ENCODE measurements at places on chromosomes 5 and 9.

DNA sequence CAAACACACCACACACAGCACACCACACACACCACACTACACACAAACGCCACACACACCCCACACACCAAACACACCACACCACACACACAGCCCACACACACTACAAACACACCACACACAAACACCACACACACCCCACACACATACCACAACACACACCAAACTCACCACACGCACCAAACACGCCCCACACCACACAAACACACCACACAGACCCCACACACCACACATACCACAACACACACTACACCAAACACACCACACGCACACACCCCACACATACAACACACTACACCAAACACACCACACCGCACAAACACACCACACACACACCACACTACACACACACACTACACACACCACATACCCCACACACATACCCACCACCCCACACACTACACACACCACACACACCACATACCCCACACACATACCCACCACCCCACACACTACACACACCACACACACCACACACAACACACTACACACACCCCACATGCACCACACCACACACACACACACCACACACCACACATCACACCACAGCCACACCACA, 151.2 kb downstream of the ERCC6L2 start:
- DNase-seq, result no peak

GRCh38 chr5:97417986-97418385, 234.9 kb upstream of the RIOK2 start:
- DNase-seq, result no peak

GRCh38 chr5:32123058-32123805, 50.9 kb downstream of the GOLPH3 start:
- no peak for DNase-seq

DNA sequence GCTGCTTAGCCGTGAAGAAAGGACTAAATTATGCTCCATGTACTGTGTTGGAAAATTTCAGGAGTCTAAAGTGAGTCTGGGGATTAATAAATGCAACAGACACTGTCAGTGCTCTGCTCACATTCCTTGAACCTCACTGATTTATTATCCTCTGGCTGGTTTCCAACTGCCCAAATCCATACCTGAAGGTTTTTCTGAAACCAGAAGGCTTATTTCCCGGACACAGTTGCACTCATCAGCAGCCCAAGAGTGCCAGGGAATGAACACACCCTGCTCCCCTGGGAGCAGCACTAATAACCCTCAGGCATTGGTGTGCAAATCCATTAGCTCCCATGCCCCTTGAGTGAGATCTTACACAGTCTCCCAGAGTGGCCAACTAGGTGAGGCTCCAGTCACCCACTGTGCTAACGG, 38.7 kb downstream of the F2R start:
- DNase-seq, result no peak

Measured in hematopoietic multipotent progenitor cell treated with erythropoietin and hydrocortisone succinate and interleukin-3 and kit ligand, for 17 days (in vitro differentiated cells).